Fibroblast of skin of right biceps (primary cell): ENCODE measurements at places on chromosomes 2 and 18.

GRCh38 chr2:42107249-42108042 lies 59.6 kb downstream of the PKDCC start:
- DNase-seq = no peak

- DNase-seq = peak; percentile 88
Observed at GRCh38 chr2:17373741-17374140, 144.5 kb downstream of the RAD51AP2 start.

DNA sequence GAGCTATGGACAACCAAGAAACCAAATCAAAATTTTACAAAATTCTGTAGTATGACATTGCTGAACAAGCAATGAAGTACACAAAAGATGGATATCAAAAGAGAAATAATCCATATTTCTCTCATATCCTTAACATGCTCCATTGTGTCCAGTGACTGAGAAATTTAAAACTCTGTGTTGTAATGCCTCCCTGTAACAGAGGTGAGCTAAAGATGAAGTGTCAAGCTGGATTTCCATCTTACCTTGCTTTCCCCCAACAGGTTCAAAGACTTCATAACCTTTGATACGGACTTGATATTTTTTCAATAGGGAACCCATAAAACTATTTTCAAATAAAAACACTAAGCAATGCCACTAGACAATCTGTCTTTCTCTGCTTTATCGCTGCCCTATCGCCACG lies 95.7 kb upstream of the SERTAD2 start:
- no peak for DNase-seq

DNA sequence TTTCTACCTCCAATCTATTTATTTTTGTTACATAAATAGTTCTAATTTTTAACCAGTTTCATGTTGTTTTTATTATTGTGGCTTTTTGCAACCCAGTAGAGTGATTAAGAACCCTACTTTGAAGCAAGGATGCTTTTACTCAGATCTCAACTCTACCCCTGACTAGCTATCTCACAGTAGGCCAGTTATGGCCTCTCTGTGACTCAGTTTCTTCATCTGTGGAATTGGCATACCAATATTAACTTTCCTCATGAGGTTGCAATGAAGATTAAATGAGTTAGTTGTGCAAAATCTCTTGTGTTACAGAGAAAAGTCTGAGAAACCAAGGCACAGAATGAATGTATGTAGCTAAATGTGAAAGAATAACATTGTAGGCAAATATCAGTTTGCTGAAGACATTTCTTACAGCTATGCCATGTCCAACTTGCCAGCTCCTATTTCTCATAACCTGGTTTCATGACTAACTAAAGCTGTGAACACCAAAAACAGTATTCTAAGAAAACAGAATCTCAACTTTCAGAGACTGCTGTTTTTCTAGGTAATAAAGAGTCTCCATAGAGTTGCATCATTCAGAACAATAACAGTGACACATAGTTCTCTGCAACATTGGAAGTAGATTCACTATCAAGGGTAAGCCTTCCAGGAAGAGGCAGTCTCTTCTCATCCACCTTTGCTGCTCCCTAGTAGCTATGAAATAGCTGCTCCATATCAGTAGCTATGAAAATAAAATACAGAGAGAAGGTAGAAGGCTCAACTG lies 33.2 kb upstream of the CYTIP start:
- peak; percentile 64 for DNase-seq

DNA sequence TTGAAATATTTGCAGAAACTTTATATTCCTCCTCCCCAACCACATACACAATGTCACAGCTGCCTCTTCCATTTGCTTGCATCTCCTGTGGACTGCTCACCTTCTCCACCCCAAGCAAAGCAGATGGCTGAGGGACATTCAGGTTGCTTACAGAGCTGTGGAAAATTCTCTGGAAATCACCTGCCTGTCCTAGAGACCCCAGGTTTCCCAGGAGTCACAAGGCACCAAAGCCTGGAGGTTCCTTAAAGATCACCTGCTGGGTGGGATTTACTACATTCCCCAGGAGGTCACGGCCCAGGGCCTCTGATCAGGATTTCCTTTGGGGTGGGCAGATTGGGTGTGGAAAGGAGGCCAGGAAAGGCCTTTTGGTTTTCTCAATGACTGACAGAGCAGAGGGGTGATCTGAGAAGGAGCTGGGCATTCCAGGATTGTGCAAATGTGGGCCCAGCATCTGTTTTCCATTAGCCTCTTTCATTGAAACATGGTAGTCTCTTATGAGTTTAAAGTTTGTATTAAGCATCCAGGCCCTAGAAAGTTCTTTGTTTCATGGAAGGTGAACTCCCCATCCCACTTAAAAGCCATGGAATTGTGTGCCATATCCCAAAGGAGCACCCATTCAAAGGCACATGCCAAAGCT lies 410.7 kb upstream of the TNP1 start:
- DNase-seq = peak; percentile 59

DNA sequence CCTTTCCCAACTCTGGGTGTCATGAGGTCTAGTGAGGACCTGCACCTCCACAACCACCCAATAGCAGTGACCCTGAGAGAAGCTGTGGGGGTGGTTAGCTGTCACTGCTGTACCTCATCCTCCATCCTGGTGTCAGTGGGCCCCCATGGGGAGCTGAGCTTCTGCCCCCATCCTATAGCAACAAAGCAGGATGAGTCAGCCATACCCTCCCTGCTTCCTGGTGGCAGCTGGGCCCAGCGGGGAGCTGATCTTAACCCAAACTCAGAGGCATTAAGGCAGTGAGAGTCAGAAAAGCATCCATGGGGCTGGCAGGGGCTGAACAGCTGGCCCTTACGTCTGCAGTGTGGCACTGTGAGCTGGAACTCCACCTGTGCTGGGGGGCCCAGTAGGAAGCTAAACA lies 247.8 kb upstream of the HDAC4 start:
- DNase-seq = no peak

GRCh38 chr2:62593825-62594224 lies 87.8 kb upstream of the TMEM17 start:
- DNase-seq = no peak

DNA sequence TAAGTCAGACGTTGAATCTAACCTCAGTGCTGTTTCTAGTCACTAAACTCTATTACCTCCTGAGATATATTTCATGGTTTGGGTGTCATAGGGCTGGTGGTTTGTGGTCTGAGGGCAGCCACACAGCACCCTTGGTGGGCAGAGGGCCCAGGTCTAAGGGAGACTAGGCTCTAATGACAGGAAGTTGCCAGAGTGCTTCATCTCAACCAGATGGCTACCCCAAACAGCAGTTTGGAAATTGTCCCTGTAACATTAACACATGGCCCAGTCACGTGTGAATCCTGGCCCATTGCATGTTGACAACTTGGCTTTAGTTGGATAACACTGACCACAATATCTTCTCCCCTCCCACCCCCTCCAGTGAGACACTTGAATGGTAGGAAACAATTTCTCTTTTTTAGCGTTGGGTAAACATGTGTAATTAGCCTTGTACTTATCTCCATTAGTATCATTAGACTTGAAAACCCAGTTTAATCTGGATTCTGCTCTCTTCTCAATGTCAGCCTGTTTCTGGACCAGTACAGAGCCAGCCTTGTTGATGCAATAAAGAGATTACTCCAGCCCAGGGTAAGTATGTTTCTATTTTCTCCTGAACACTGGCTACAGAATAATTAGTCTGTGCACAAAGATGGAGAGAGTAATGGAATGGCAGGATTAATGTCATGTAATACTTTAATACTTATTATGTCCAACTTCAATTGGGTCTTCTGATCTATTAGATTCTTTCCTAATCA lies 187.8 kb upstream of the SIX3 start:
- peak; percentile 5 for DNase-seq

DNA sequence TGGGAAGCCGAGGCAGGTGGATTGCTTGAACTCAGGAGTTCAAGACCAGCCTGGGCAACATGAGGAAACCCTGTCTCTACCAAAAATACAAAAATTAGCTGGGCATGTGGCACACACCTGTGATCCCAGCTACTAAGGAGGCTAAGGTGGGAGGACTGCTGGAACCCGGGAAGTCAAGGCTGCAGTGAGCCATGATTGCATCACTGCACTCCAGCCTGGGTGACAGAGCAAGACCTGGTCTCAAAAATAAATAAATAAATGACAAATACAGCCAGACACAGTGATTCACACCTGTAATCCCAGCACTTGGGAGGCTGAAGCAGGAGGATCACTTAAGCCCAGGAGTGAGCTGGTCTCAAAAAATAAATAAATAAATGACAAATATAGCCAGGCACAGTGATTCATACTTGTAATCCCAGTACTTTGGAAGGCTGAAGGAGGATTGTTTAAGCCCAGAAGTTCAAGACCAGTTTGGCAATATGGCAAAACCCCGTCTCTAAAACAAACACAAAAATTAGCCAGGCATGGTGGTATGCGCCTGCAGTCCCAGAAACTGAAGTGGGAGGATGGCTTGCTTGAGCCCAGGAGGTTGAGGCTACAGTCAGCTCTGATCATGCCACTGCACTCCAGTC lies 6.2 kb downstream of the KANSL3 start:
- DNase-seq = peak; percentile 53
